ENCODE measurements at places on chromosomes 2 and 18.

DNA sequence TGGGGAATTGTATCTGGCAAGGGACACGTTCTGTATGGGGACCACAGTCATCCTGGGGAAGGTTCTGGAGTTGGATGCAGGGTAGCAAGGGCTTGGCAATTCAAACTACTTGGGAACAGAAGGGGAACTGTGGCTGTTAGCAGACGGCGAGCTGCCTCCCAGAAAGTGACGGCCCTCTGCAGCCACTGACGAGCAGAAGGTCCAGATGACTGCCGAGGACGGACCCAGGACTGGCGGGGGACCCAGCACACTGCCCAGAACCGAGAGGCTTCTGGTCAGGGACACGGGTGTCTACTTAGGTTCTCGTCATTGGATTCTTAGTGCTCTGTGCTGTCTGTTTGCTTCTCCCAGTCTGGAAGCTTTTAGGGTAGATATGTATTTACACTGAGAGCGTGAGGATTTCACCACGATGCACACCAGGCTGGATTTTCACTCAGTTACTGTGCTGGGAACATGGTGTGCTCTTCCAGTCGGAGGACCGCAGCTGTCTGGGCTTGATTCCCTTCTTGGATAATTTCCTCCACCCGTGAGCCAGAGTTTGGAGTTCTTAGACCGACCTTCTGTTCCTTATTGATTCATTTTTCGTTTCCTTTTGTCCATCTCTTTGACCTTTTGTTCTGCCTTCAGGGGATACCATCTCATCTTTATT is 13.4 kb downstream of the GPR35 start:
- no peak for DNase-seq

GRCh38 chr18:58669731-58670378 is 1.4 kb upstream of the MALT1 start:
- no peak for DNase-seq

DNA sequence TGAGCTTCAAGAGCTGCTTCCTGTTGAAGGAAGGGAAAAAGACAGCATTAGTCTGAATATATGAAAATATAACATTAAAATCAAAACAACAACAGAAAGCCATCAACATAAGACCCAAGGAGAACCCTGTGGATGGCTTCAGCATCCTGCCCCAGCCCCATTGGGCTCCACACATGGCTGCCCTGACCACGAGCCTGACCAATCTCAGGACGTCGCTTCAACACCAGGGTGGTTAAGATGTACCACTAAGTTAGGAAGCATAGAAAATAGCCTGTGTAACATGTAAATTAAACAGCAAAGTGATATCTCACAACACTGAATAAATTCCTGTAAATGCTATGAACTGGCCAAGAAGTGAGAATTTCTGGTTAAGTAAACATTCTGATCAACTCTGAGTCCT is 77.2 kb upstream of the CD226 start:
- no peak for DNase-seq

- no peak for DNase-seq
These were observed 23.0 kb downstream of the ERMN start for GRCh38 chr2:157302492-157303099.

DNA sequence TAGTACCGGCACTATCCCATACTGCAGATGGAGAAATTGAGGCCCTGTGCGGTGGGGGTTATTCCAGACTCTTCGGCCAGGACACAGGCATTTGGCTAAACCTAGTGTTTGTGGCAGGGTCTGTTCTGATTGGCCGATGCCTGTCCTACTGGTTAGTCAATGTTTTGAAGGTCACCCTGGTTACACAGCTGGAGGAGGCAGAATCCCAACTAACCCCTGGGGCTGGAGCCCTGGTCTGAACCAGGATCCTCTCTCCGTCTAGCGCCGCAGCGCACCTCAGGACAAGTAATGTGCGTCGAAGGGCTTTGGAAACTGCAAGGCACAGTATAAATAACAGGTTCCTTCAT is 19.4 kb downstream of the TEX44 start:
- peak; percentile 69 for DNase-seq

DNA sequence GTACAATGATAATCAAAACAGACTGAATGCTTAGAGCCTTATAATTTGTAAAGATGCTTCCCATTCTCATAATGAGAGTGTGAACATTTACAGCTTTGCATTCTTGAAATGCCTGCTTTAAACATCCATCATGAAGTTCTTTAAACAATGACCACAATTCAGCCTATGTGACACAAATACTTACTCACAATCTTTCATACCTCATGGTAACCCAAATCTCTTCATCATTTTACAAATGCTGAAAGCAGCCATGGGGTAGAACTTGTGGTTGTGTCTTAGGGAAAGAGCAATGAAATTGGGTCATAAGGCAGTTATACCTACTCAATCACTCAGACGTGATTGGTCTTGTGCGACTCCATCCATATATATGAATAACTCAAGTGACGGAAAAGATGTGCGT is 140.7 kb downstream of the RND3 start:
- no peak for DNase-seq

DNA sequence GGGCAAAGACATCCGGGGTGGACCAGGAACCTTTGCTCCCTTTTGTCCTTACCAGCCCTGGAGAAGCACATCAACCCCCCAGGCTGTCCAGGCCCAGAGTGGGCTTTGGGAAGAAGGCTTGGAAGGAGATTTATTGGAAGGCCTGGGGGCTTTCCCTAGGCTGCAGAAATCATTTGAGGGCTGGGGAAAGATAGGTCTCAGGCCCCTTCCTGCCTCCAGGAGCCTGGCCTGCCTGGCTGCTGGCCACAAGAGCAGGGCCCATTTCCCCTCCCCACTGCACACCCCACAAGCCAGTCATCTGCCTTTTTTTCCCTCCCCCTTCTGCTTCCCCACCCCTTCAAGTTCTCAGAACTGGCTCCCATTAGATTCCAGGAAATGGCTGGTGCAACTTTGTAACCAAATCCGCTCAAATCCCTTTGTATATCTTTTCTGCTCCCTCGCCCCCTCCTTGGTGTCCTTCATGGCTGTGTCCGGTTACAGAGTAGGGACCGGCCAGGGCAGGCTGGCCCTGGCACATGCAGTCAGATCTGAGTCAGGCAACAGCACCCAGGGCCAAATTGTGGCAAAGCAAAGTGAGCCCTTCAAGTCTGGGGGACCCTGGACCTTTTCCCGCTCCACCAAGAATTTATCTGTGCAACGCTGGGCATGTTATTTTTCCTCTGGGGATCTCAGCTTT is 20.8 kb upstream of the TNP1 start:
- no peak for DNase-seq

DNA sequence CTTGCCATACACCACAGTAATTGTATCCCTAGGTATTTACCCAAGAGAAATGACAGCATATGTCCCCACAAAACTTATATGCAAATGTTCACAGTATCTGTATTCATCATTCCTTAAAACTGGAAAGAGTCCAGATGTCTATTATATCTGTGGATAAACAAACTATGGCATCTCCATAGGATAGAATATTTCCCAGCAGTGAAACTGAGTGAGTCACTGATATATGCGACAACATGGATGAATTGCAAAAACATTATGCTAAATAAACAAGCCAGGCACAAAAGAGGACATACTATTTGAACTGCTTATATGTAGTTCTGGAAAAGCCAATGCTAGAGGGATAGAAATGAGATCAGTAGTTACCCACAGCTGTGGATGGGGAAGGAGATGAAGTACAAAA is 359.4 kb upstream of the DSEL start:
- DNase-seq = no peak

GRCh38 chr18:44759925-44760342 is 79.2 kb downstream of the SETBP1 start:
- no peak for DNase-seq

DNA sequence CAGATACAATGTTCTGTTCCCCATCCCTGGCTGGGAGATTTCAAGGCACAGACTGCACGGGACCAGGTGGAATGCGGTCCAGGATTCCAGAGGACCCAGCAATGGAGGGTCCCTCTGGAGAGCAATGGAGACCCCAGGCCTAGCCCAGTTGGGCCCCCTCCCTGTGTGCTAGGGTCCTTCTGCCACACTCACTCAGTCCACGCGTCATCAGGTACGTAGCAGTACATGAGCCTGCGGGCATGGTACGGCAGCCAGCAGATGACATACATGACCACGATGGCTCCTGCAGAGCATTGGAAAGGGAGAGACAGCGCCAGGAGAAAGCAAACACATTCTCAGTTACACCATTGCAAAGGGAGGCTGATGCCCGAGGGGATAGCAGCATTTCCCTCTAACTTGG is 10.1 kb downstream of the NTSR2 start:
- no peak for DNase-seq

DNA sequence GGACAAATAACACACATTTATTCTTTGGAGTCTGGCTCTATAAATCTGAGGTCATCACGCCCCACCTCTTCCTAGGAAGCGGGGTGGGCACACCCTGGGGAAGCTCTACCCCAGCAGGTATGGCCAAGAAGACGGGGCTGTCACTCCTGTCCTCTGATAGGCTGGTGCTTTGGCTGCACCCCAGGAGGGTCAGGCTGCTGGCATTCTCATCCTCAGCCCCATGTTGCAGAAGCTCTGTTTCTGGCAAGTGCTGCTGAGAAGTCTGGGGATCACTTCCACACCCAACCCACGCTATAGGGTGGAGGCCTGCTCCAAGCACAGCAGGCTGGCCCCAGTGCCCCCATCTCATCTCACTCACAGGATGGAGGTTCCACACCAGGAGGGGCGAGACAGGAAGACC is 17.6 kb downstream of the ARHGEF4 start:
- DNase-seq = no peak

GRCh38 chr2:143482771-143483170 is 353.6 kb downstream of the ARHGAP15 start:
- DNase-seq = no peak

DNA sequence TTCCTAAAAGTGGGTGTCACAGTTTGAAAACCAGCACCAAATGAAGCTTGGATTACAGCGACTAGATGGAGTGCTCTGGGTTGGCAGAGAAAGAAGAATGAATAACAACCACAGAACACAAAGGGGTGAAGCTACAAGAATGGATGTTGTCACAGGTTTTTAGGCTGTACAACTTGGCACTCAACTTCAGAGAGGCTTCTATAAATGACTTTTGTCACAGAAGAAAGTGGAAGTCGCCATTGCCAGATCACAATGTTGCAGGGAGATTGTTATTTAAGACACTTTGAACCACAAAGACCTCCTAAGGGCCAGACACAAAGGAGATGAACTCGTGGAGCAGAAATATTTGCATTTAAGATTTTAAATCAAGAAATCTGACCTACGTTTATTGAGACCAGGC is 354.2 kb downstream of the CDH7 start:
- no peak for DNase-seq

DNA sequence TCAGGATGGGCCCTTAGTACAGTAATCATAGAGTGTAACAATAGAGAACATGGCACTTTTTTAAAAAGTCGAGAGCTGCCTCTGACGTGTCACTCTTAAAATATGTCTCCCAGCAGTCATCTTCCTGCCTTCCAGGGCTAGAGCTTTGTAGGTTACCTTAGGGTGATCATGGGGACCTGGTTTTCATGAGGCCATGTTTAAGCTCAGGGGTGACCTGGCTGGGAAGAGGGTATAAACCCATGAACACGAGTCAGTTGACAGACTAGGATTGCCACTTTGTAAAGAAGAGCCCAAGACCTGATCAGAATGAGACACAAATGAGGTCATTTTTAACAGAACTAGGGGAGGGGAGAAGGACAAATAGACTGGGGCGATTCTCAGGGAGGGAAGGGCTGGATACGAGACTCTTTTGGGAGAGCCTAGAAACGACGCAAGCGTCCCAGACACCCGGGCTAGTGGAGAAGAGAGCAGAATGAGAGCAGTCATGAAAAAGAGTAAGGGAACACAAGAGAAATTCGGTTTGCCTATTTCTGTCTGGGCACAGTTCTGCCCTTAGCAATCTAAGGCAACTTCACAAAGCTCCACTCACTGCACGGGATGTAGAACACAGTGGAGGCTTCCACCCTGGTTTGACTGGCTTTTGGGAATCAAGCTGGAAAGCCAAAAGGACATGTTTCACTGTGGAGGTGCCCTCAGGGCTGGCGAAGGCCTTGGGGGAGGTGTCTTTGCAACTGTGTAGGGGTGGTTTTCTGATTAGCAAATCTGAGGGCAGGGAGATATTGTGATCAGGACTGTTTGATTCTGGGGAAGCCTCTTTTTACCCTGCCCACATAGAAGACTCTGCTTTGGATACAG is 1.8 kb upstream of the RAB31 start:
- no peak for DNase-seq

- DNase-seq = no peak
These were observed 153.8 kb downstream of the AQP4 start for GRCh38 chr18:26711756-26712155.

DNA sequence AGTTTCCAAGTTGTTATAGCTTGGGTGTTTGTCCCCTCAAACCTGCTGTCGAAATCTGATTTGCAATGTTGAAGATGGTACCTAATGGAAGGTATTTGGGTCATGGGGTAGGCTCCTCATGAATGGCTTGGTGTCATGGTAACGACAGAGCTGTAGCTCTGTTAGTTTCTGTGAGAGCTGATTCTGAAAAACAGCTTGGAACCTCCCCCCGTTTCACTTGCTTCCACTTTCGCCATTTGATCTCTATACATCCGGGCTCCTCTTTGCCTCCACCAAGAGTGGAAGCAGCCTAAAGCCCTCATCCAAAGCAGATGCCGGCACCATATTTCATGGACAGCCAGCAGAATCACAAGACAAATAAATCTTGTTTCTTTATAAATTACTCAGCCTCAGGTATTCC is 1035.1 kb upstream of the SLC39A10 start:
- no peak for DNase-seq

GRCh38 chr18:70280007-70280925 is 8.6 kb upstream of the SOCS6 start:
- DNase-seq = no peak

DNA sequence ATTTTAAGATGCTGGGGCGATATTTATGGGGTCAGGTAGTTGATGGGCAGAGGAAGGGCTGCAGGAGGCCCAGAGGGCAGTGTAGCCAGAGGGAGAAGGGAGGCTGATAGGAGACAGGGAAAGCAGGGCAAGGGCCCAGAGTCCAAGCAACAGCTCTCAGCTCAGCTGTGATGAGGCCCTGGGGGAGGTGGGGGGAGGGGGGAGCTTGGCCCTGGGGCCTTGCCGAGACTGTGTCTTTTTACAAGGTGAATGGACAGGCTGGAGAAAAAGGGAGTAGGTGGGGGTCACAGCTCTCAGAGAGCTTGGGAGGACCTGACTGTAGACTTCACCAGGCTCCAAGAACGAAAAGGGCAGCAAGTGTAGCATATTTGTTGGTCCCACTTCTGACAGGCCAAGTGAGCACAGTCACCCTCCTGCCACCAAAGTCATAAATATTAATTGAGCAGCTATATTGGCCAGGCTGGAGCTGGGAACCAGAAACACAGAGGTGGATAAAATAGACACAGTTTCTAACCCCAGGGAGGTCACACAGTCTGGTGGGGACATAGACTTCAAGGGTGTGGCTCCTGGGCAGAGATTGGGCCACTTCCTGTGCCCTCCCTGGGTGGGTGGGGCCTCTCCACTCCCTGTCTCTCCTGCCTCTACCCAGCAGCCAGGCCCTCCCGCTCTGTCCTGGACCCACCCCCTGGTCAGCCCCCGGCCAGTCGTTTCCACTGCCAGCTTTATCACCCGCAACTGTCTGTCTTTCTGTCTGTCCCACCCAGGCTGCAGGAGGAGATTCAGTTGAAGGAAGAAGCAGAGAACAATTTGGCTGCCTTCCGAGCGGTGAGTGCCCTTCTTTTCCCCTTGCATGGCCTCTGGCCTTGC is 1.4 kb downstream of the DES start:
- DNase-seq = no peak

GRCh38 chr18:50075772-50076171 is 119.2 kb downstream of the MYO5B start:
- DNase-seq = no peak

Measured in activated T-cell treated with anti-CD3 and anti-CD28 coated beads, Interleukin-2, amount 50 U/mL, for 24 hours (primary cell).